ENCODE measurements at places on chromosomes 2 and 18.

DNA sequence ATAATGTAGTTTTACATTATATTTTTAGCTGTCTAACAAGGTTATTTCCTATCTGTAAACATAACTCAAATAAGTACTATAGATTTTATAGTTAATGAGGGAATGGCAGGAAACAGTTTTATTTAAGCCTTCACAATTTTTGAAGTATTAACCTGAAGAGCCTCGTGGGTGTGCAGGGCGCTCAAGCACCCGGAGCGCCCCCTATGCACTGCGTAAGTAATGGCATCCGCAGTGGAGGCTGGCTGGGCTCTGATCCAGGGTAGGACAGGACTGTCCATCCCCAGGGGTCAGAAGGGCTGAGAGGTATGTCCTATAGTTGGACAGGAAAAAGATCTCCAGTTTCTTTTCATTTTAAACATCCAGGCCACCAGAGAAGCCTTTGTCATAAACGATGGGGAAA lies 8.2 kb upstream of the GBX2 start:
- DNase-seq = no peak

DNA sequence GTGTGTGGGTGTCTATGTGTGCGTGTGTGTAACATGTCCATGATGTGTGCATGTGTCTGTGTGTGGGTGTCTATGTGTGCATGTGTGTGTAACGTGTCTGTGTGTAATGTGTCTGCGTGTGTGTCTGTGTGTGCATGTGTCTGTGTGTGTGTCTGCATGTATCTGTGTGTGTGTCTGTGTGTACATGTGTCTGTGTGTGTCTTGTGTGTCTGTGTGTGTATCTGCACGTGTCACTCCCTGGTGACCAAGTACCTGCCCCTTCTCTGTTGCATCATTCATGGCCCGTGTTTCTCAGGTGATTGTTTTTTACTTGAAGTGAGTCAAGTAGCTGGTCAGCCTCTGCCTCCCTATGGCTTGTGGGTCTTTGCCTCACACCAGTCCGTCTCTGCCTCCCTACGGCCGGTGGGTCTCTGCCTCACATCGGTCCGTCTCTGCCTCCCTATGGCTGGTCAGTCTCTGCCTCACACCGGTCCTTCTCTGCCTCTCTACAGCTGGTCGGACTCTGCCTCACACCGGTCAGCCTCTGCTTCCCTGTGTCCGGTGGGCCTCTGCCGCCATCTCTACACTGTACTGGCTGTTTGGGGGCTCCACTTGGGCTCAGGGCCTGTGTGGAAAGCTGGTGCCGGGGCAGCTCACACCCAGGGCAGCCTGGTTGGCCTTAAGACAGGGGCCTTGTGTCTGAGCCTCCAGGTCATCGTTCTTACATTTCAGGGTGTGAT lies 31.6 kb downstream of the KCNG2 start:
- DNase-seq = no peak

- no peak for DNase-seq
Measured at GRCh38 chr2:28325567-28326468, 66.8 kb upstream of the FOSL2 start.

DNA sequence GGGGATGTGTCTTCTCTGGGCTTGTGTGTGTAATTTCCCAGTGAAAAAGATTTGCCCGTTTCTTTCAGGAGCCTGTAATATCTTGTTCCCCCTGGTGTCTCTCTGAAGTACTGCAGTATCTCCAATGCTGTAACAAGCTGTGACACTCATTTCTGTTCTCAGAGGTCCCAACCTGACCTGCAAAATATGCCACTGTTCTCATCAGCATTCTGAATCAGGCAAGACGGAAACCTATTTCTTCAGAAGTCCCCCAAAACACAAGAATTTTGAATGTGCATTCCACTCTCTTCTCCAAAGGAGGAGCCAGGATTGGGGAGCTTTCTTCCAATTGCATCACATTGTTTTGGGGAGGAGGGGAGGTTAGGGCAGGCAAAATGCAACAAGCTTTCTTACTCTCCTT lies 77.0 kb upstream of the CNGA3 start:
- no peak for DNase-seq

- DNase-seq = no peak
Measured at GRCh38 chr18:74013955-74014354, 133.7 kb downstream of the FBXO15 start.

DNA sequence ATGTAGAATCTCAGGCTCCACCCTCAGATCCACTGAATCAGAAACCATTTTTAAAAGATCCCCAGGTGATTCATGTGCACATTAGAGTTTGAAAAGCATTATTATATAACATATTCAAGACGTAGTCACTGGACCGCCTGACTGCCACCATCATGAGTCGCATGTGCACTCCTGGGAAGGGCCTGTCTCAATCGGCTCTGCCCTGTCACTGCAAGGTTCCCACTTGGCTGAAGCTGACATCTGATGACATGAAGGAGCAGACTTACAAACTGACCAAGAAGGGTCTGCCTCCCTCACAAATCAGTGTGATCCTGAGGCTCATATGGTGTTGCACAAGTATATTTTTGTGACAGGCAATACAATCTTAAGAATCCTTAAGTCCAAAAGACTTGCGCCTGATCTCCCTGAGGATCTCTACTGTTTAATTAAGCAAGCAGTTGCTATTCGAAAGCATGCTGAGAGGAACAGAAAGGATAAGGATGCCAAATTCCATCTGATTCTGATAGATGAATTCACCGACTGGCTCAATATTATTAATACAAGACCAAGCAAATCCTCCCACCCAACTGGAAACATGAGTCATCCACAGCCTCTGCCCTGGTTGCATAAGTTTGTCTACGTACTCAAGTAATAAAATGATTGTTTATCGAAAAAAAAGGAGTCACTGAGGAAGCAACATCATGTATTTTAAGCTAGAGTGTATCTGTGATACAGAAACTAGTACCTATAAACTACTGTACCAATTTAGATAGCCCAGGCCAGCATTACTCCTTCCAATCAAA lies 26.2 kb downstream of the ATAD2B start:
- no peak for DNase-seq

- no peak for DNase-seq
Measured at GRCh38 chr2:104975371-104975770, 62.5 kb upstream of the MRPS9 start.

DNA sequence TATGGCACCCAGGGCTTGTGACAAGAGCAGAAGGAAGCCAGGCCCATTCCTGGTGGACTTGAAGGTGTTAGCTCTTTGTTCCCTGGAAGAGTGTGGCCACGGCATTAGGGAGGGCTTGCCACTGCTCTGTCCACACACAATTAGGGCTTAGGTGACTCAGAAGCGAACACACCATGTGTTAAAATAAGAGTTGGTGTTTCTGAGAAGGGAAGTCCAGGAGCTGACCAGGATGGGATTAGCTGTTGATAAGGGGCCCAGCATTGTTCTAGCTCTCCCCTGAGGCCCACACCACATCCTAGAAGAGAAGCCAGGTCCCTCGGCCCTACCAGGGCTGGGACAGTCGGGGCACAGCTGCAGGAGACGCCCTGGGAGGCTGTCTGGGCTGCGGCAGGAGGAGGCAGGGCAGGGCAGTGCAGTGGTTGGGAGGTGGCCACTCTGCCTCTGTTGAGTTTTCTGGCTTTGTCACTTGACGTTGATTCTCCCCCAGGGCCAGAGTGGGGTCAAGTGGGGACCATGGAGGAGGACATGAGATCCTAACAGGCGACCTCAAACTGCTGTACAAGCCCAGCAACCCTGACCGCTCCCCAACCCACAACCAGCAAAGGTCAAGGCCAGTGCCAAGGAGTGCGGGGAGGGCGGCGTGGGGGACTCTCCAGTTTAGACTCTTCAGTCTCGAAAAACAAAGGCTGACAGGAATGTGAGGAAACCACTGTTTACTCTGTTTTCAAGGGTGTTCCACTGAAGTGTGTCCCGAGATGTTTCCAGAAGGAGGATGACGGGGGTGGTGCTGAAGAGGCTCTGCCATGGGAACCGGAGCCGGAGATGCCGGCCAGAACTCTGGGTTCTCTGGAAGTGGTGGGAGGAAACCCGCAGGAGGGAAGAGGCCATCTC lies 16.8 kb downstream of the GNLY start:
- no peak for DNase-seq

DNA sequence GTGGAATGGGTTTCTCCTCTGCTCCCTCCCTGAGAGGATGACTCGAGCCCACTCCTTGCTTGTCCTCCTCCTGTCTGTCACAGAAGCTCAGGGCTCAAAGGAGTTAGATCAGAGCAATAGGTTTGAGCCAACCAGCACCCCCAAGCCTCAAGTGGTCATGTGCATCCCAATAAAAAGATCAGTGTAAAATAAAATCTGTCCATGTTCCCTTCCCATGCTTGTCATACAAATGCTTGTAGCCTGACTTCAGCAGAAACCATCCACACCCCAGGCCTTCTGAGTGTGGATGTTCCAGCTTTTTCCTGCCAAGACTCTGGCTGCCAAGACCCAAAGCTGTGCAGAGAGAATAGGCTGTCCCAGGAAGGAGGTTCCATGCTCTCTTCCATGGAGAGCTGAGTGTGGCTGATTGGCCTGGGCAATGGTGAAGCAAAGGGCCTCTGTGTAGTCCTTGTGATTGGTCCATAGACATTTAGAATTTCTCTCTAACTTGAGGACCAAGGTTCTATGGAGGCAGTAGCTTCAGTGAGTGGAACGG lies 67.4 kb downstream of the GYPC start:
- DNase-seq = no peak

DNA sequence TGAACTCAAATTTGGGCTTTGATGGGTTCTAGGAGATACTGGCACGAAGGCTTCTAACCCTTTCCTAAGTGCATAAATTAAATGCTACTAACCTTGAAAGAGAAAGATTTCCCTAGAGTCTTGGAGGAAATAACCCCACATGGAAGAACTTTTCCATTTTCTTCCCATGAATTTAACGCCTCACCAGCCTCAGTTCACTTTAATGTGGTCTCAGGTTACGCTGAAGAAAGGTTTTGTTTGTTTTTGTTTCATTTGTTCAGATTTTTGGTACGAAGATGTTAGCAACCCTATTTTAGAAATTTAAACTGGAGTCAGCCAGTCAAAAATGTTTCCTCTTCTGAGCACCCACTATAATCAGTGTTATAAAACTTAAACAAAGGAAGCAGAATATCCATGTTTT lies 30.7 kb downstream of the METTL4 start:
- DNase-seq = no peak

- DNase-seq = no peak
Measured at GRCh38 chr2:174121175-174121574, 127.2 kb downstream of the OLA1 start.

DNA sequence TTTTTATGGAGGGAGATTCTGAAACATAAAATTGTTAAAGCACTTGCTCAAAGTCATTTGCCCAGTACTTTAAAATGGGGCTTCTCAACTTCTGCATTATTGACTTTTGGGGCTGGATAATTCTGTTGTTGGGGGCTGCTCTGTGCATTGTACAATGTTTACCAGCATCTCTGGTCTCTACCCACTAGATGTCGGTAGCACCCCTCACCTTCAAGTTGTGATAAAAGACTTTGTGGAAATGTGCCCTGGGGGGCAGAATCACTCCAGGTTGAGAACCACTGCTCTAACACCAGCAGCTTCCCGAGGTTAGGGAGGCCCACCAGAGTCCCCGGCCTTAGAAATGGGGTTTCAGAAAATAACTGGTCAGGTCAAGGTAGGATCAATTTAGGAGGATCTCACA lies 26.8 kb upstream of the CUL3 start:
- no peak for DNase-seq

- DNase-seq = no peak
Measured at GRCh38 chr2:25341011-25341727, 556 bp downstream of the DNMT3A start.

DNA sequence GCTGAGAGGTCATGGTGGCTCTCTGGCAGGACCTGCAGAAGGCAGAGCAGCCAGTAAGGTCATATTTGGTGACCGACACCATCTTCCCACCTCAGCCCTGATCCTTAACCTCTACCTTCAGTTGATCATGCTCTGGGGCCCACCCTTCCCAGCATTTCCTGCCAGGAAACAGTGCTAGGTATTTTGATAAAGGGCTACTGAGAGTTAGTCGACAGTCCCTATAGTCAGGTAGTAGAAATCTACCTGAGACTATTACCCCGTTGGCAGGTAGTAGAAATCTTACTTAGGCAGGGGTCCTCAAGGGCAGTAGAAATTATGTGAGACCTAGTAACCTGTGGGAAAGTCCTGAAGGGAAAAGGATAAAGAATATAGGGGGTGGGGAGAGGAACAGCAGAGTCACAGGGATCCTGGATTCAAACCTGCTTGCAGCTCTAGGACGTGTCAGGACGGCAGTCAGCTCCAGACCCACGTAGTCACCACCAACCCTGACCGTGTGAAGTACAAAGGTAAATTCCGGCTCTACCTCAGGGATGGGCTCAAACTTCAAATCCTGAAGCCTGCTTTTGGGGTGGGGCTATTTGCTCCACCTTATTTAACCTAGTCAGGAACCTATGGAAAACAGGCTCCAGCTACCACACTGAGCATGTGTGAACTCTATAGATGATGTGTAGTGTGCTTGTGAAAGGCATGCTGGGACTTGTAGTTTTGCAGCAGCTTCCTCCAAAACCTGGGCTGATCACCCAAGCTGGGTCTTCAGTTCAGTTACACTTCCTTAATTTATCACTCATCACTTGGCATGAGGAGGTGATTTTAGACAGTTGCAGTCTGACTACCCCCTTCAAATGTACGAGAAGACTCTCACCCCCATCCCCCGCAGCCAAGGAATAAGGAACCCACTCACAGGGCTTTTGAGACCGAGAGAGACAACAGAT lies at the start of gene DQX1:
TSS of gene DQX1 (minus strand) at position 515 of the 932 bp plus-strand sequence. CDS start at position 13, 502 bp downstream.
- no peak for DNase-seq

DNA sequence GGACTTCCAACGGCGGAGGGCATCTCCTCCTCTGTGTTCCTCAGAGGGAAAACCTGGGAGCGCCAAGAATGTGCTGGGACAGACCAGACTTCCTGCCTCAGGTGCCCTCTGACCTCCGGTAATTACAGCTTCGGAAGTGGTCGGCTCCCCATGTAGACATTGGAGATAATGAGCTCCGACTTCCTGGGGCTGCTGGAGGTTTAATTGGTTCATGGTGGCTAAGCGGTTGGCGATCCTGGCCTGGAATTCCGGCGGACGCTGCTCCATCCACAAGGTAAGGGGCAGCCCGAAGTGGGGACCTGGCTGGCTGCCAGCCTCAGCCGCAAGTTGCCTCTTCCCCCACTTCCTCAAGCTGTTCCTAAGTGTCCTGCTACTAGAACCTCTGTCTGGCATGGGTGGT lies 83.2 kb upstream of the EPC2 start:
- no peak for DNase-seq

- no peak for DNase-seq
Measured at GRCh38 chr2:46519265-46519664, 39.9 kb downstream of the TMEM247 start.

DNA sequence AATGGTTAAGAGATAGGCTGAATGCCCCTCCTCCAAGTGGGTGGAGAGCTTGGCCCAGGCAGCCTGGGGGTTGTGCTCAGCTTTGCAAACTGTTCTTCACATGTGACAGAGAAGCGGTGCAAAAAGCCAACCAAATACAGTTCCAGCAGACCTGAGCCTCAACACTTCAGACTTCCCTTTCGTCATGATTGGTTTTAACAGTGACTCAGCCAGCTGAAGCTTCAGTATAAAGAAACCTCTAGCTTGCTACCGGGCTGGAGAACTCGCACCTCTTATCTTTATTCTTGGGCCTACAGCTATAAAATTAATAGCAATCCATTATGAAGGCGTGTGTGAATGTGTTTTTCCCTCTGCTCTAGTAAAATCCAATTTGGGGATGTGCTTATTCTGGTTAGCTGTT lies 20.0 kb downstream of the SETBP1 start:
- no peak for DNase-seq
